SIG-M5 (cell line): ENCODE measurements at places on chromosomes 2 and 18.

- DNase-seq = no peak
Observed at GRCh38 chr2:191693778-191694177, 15.8 kb downstream of the NABP1 start.

DNA sequence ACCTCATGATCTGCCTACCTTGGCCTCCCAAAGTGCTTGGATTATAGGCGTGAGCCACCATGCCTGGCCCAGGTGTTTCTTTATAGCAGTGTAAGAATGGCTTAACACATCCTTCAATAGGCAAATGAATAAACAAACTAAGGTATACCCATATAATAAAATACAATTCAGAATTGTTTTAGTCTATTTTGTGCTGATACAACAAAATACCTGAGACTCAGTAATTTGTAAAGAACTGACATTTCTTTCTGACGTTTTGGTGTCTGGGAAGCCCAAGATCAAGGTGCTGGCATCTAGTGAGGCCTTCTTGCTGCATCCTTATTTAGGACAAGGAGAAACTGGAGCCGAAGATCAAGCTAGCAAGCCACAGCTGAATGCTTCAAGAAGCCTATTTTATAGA lies 1372.1 kb upstream of the DDX18 start:
- no peak for DNase-seq

DNA sequence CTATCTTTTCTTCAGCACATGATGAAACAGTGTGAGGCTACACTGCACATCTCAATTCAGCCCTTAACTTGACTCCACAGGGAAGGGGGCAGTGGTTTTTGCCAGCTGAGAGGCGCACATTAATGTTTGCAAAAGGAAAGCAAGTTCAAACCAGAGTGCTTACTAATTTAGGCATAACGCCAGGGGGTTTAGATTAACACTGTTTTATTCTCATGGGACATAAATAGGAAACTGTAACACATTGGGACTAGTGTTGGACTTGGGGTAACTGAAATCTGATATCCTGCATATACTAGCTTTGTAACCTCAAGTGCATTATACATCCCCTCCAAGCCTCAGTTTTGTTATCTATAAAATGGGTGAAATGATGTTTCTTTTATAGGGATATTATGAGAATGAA lies 821.2 kb upstream of the ID2 start:
- DNase-seq = no peak

DNA sequence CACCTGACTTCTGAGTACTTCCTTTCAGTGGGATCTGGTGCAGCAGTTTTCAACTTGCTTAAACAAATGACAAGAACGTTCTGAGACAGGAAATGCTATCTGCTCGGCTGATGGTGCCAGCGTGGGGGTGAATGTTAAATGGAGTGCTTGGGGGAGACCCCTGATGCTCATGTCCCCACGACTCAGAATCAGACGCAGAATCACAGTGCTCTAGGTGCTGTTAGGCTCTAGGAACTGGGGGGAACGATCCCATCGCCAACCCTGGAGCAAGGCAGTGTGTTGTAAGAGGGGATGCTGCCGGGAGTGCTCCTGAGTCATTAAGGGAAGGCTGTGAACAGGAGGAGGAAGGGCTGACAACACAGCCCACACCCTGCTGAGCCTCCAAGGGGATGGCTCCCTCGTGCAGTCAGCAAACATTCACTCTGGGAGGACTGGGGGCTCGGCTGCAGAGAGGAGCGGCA lies 34.1 kb upstream of the KCNF1 start:
- no peak for DNase-seq

- DNase-seq = no peak
Observed at GRCh38 chr2:26850000-26850431, 2.1 kb downstream of the DPYSL5 start.

- DNase-seq = no peak
Observed at GRCh38 chr2:86213056-86213455, 13.8 kb downstream of the MRPL35 start.

GRCh38 chr2:9808334-9809063 lies 34.8 kb upstream of the TAF1B start:
- no peak for DNase-seq

- no peak for DNase-seq
Observed at GRCh38 chr2:118122594-118123281, 34.5 kb downstream of the INSIG2 start.

- no peak for DNase-seq
Observed at GRCh38 chr18:23247331-23247730, 112.0 kb downstream of the CABLES1 start.

- no peak for DNase-seq
Observed at GRCh38 chr18:52160636-52161035, 179.4 kb upstream of the DCC start.

- DNase-seq = no peak
Observed at GRCh38 chr18:64707052-64707451, 558.2 kb upstream of the LINC00305 start.

DNA sequence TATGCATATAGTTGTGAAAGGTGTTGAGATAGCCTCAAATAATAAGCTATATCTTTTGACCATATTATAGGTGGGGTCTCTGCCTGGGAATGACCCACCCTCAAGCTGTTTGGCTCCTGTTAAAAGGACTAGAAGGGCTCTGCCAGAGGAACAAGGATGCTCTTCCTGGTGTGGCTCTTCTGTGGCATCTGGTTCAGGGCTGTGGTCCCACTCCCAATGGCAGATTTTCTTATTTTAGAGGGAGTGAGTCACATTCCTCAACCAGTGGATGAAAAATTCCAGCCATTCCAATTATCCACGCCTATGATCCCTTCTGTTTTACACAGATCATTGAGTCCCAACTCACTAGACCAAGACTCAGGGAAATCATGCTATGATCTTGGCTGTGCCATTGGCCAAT lies 119.9 kb downstream of the PARD3B start:
- DNase-seq = no peak

DNA sequence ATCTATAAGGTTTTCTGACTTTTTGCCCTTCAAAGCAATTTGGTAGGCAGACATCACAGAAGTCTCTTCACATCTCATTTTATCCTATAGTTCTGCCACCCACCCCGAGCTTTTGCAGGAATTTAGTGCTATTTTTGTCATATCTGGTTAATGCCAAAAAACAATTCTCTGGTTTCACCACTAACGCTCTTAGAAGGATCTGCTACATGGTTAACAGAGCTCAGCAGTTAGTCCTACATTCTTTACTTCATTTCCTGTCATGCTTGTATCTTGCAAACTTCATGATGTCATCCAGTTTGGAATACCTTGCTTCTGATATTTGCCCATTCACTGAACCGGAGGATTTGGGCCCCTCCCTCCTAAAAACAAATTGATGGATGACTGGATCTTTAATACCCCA lies 116.8 kb upstream of the SERPINE2 start:
- DNase-seq = no peak

- no peak for DNase-seq
Observed at GRCh38 chr2:230668184-230668938, 44.3 kb upstream of the CAB39 start.

DNA sequence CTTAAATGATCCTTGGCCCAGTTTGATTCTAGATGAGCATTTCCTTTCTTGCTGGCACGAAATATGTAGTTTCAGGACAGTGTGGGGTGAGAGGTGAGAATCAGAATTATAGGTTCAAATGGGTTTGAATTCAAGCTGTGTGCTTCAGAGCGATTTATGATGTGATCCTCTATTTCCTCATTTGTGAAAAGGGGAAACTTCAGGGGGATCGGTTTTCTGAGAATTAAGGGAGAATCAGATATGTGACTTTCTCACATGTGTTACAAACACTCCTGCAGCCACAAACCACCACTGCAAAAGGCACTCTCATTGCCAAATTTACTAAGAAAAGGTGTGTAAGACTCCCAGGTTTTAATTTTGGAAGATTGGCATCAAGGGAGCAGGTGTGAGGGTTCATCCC lies 24.4 kb downstream of the HK2 start:
- no peak for DNase-seq

DNA sequence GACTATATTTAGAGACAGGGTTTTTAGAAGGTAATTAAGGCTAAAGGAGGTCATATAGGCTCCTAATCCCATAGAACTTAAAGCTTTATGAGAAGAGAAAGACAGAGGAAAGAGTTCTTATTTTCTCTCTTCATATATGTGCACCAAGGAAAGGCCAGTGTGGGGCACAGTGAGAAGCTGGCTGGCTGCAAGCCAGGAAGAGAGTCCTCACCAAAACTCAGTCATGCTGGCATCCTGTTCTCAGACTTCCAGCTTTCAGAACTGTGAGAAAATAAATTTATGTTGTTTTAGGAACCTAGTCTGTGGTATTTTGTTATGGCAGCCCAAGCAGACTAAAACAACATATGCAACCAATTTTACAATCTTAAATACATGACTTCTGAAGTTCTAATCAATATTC lies 31.5 kb upstream of the ATIC start:
- DNase-seq = no peak

DNA sequence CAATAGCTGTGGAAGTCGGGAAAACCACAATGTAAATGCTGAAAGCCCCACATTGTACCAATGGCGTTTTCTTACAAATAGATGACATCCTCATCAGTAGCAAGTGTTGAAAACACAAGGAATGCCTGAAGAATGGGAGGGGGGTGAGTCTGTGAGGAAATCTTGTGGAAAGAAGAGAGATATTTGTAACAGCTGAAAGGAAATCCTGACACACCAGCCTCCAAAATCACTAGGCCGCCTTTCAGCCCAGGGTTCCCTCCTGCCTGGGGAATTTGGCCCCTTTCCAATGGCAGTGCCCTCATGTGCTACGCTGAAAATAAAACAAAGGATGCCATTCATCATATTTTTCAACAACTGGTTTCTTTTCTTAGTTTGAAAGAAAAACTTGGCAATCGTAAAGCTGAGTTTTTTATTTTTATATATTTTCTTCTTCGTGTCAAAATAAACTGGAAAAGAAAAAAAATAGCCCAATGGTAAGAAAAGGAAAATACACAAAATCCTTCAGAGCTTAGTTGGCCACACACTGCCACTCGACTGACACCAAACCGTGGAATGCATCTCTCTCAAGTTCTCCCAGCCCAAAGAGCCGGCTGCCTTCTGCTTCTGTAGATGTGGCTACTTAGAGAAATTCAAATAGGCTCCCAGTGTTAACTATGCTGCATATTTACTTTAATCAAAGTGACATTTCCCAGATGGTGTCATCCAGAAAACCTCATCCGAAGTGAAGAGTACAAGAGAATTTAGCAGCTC lies 52.0 kb downstream of the FTCDNL1 start:
- DNase-seq = no peak

DNA sequence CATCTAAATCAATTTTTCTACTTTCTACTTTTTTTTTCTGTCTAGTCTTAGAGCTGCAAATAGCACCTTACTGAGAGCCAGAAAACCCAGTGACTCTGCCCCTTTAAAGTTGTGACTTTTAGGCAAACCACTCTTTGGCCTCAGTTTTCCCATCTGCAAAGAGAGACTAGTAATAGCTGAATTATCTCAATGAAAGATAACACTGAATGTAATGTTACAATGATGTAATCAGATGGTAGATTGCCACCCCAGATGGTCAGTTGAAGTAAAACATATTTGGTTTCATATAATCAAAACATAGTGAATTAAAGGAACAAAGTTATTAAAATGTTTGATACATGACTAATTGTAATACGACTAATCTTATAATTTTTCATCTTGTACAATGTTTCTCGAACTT lies 5.0 kb upstream of the APCDD1 start:
- DNase-seq = no peak

- no peak for DNase-seq
Observed at GRCh38 chr2:11132036-11132671, 23.1 kb upstream of the SLC66A3 start.

GRCh38 chr18:46007165-46007564 lies 40.0 kb upstream of the EPG5 start:
- DNase-seq = no peak

DNA sequence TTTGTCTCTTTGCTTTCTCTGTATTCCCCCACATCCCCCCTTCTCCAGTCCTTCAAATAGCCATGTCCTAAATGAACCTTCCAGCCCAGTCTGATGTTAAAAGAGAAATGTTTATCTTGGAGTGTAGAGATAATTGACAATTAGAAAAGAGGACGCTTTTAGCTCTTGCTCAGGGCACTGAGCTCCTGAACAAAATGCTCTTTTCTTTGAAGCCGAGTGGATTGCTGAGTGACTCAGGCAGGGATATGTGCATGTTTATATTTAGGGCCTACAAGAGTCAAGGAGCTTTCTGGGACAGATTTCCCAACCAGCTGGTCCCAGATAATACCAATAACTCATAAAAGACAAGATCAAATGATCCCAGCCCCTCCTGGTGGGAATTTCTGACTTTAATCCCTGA lies 88.0 kb upstream of the SETBP1 start:
- no peak for DNase-seq

GRCh38 chr2:237732790-237733381 lies 65.7 kb upstream of the RBM44 start:
- no peak for DNase-seq

GRCh38 chr2:55311444-55311870 lies 42.4 kb upstream of the MTIF2 start:
- DNase-seq = peak; percentile 72

DNA sequence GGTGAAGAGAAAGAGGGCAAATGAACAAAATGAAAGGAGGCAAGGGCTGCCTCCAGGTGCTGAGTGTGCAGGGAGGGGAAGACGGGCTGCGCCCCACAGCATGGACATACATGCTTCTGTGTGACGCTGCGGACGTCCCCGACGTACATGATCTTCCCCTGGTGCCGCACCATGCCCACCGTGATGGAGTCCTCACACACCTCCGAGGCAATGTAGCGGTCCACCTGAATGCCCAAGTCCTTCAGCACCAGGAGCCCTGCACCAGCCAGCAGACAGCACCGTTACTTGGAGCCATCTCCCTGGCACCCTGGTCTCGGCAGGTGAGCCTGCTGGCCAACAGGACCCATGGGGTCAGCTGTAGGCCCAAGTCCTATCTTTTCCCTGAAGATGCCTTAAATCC lies 73.1 kb upstream of the POMC start:
- DNase-seq = no peak

DNA sequence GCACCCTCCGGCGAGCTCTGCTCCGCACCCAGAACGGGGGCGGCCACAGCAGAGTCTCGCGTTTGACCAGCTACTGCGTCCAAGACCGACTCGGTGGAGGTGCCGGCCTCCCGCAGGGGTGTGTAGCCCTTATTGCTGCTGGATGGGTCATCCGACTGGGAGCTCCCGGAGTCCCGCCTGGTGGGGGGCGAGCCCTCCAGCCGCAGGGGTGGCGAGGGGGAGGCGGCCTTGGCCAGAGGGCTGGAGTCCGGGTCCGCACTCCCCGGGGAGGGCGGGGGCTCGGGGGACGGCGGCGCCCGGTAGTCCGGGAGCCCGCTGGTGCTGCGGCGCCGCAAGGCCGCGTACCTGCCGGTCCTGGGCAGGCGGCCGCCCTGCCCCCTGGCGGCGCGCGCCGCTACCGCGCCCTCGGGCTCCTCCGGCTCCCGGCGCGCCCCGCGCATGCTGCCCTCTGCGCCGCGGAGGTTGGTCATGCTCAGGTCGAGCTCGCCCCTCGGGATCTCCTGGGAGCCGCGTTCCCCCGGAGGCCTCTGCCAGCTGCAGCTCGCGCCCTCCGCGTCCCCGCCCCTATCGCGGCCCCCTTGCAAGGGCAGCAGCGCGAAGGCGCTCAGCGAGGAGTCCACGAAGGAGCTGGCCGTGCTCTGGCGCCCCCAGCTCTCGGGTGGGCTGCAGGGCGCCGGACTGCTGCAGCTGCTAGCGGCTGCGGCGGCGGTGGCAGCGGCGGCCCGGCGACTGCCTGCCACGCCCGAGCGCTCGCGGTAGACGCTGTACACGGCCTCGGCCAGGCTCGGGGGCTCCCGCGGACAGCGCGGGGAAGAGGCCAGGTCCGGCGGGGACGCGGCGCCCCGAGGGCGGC lies 4.8 kb downstream of the TMEM200C start:
- DNase-seq = no peak
